ENCODE measurements at places on chromosomes 6 and 20. TPM values are rescaled to one million over a fixed set of nuclear protein-coding genes. Genes with fewer than 3 reads are reported as not detected.

Gene MYMX
- not detected for total RNA-seq

Gene ABHD16B
- total RNA-seq, result not detected

Gene RPP21
- total RNA-seq, result 23.7 TPM

Gene NNAT
- 0.32 TPM for total RNA-seq

Gene GRM1
- total RNA-seq, result not detected

Gene INSM1
- not detected for total RNA-seq

Gene SLC22A16
- total RNA-seq, result 1.9 TPM

Gene TGM2
- total RNA-seq, result 85.5 TPM

Gene NKAPL
- 0.36 TPM for total RNA-seq

Gene RAET1L
- not detected for total RNA-seq

Gene RNF146
- total RNA-seq, result 19.7 TPM

Gene PLN
- not detected for total RNA-seq

Gene ULBP2
- total RNA-seq, result 10.7 TPM

Gene GLP1R
- total RNA-seq, result not detected

Gene ATG5
- 13.3 TPM for total RNA-seq

Gene CPNE5
- under 0.01 TPM for total RNA-seq

Gene MYLK4
- 0.97 TPM for total RNA-seq

Gene GSTA1
- not detected for total RNA-seq

Gene KIF6
- total RNA-seq, result not detected

Gene C4B
- 6.0 TPM for total RNA-seq

Gene CCND3
- 104 TPM for total RNA-seq

Gene OXT
- total RNA-seq, result not detected

Gene ARMH2
- total RNA-seq, result not detected

Gene MMP24
- total RNA-seq, result 0.16 TPM

Gene HEY2
- not detected for total RNA-seq

Gene CTSA
- total RNA-seq, result 134 TPM

Gene ZNF341
- total RNA-seq, result 1.1 TPM

Gene ULBP3
- total RNA-seq, result 19.3 TPM

Gene OSBPL2
- 20.3 TPM for total RNA-seq

Gene ADGRF4
- total RNA-seq, result 0.16 TPM

Gene BPI
- total RNA-seq, result not detected

Gene VSX1
- not detected for total RNA-seq

Gene ADTRP
- not detected for total RNA-seq
